ENCODE measurements at places on chromosomes 3 and 15. TPM values are rescaled to one million over a fixed set of nuclear protein-coding genes. Genes with fewer than 3 reads are reported as not detected.

Gene FAM3D
- not detected for total RNA-seq

Gene OR5K2
- total RNA-seq, result not detected

Gene SPINK8
- not detected for total RNA-seq

Gene GPR149
- total RNA-seq, result not detected

Gene GATM
- 0.12 TPM for total RNA-seq

Gene DYNLT2B
- total RNA-seq, result 10.4 TPM

Gene TMEM266
- total RNA-seq, result 0.82 TPM

Gene SLC25A36
- 66.4 TPM for total RNA-seq

Gene ARPP21
- total RNA-seq, result 1.4 TPM

Gene P2RY1
- 0.35 TPM for total RNA-seq

Gene ADAMTS17
- total RNA-seq, result not detected

Gene PARP16
- 1.7 TPM for total RNA-seq

Gene CCDC39
- total RNA-seq, result not detected

Gene DOCK3
- total RNA-seq, result 0.12 TPM

All from smooth muscle cell of the coronary artery (primary cell).